ENCODE measurements at places on chromosomes 3 and 15.

DNA sequence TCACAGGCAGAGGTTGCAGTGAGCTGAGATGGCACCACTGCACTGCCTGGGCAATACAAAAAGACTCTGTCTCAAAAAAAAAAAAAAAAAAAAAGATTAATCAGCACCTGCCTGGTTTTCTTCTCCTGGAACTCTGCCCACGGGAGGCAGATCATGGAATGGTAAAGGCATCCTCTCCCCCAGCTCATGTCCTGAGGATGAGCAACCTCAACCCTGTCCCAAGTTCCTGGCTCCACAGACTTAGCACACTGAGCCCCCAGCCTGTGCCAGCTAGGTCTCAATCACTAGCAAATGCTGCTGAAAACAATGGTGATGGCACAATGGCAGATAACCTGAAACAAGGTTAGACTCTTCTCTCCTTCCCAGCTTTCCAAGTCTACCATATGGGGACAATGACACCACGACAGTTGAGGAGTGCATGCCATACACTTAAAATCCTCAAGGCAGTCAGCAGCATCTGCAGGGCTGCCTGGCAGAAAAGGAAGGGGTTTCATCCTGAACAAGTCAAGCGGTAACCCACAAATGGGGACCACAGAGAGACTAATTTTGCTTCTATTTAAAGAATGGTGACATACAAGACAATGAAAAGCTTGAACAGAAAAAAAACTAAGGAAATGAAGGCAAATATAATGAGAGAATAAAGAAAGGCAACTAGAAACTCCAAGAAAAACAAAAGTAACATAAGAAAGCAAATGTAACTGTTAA is 4.8 kb downstream of the CLN6 start:
- no peak for DNase-seq

DNA sequence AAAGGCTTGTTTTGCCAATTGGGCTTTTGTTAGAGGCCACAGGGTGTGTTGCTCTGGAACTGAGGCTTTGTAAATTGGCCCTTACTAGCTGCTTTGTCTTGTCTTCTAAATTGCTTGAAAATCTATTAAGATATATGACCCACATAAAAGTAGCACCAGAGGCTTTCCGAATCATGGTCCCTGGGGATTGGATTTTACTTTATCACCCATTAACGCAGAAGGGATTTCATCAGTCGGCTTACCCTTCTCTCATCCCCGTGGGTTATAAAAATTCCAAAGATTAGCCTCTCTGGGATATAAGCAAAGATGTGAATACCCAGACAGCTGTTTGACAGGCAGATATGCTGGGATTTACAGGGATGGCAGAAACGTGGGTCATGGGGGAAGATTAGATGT is 98.3 kb upstream of the CHL1 start:
- no peak for DNase-seq

DNA sequence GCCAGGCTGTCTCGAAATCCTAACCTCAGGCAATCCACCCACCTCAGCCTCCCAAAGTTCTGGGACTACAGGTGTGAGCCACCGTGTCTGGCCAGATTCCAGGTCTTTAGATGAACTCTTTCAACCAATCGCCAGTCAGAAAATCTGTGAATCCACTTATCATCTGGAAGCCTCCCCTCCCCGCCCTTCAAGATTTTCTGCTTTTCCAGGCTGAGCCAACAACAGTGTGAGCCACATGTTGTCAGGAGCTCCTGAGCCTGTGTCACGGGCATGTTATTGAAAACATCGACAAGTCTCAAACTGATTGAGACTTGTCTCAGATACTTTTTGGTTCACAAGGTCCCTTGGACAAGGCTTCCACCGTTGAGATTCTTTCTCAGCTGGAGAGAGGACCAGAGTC is 52.0 kb upstream of the TRPM1 start:
- no peak for DNase-seq

GRCh38 chr3:157351981-157352380 is 84.7 kb upstream of the PTX3 start:
- DNase-seq = no peak

- no peak for DNase-seq
Observed at GRCh38 chr3:72738752-72739530, 109.3 kb downstream of the SHQ1 start.

DNA sequence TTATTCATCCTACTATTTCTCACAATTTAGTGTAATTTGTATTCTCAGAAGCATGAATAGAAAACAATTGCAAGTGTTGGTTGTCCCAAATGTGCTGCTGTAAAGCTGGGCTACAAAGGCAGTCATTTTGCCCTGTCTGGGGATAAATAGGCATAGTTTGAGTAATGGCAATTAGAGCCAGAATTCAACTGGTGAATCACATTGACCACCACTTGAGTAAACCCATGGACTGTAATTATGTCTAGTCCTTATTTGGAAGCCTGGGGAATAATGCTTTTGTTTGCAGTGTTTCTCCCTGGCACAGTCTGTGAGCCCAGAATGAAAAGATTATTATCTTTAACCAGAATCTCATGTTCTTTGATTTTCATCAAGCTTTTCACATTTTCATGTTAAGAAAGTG is 30.5 kb upstream of the CHL1 start:
- DNase-seq = no peak

DNA sequence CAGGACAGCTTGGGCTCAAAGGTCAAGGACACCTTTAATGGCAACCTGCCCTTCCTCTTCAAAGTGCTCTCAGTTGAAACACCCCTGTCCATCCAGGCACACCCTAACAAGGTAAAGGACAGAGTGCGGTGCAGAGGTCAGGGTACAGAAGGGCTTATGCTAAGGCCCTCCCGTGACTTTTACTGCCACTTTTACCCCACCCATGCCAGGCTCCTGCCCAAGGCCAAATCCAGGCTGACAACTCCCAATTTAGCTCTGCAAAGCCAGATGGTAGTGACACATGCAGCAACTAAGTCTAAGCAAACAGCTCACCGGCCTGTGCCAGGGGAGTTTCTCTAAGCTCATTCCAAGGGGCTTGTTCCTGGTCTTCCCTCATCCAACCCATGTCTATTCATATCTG is 1.6 kb downstream of the MPI start:
- no peak for DNase-seq

DNA sequence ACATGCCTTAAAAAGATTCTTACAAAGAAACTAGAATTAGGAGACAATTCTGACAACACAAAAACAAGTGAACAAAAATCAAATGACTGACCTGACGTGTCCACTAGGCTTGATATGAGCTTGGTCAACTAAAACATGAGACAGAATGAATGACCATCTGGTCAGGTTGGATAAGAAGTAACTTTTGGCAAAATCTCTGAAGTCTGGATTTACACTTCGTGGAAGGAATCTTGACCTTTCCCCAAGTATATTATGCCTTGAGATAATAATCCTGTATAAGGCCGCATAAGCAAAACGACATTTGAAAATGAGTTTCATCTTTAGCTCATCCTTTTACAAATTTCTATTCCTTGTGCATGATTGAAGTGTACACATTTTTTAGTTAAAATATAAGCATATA is 1.1 kb upstream of the TF start:
- DNase-seq = no peak

DNA sequence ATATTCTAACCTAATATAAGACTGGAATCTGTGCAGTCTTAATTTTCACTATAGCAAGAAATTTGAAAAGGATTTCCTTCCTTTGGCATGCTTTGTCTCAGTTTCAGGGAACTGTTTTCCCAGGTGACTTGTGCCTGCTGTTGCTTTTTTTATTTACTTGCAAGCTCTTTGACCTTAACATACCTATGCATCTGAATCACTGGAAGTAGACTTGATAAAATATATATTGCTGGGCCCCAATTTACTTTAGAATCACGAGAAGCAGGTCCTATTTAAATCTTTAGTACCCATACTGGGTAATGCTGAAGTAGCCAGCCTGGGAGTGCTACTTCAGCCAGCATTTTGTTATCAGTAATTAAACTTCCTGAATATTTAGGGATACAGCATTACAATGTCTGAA is 257.9 kb upstream of the ALCAM start:
- no peak for DNase-seq

- no peak for DNase-seq
Observed at GRCh38 chr3:170777564-170777926, 92.5 kb downstream of the RPL22L1 start.

DNA sequence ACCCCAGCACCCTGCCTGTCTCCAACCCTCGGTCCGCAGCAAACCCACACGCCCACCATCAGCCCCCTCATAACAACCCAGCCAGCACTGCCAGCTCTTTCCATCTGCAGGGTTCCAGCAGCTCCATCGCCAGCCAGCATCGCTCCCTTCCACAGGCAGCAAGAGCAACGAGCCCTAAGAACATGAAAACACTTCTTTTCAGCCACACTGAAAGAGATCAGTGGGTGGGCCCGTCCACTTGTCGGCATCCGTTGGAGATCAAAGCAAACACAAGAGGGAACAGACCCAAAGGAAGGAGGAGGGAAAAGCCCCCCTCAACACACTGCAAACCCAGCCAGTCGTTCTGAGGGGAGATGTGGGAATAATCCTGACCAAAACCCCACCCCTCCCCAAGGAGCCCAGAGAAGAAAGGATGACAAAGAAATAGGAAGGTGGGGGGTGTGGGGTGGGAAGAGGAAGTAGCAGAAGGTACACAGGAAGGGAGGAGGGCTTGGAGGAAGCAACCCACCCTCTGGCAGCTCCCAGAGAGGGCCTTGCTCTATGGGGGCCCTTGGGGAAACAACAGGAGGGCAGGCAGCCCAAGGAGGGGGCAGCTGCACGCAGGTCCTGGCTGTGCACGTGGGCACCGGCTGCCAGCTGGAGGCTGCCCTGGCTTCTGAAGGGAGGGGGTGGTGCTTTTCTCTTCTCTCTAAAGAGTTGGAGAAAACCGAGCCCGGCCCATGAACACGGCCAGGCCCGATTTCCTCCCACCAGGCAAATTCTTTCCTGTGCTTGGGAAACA is 473.6 kb upstream of the PROK2 start:
- no peak for DNase-seq

DNA sequence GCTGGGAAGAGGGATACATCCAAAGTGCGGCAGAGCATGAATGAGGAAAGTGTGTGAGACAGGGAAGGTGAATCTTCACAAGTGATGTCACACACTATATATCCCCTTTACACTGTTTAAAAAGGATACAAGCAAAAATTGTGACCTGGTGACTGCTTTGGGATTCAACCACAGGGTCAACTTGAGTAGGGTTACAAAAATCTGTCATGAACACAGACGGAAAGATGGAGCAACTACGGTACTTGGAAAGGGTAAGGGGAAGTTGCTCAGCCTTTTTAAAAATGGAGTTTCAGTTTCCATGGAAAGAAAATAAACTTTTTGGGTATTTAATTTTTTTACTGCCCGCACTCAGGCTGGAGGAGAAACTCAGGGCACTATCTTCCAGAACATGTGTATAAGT is 60.3 kb downstream of the B3GNT5 start:
- no peak for DNase-seq

DNA sequence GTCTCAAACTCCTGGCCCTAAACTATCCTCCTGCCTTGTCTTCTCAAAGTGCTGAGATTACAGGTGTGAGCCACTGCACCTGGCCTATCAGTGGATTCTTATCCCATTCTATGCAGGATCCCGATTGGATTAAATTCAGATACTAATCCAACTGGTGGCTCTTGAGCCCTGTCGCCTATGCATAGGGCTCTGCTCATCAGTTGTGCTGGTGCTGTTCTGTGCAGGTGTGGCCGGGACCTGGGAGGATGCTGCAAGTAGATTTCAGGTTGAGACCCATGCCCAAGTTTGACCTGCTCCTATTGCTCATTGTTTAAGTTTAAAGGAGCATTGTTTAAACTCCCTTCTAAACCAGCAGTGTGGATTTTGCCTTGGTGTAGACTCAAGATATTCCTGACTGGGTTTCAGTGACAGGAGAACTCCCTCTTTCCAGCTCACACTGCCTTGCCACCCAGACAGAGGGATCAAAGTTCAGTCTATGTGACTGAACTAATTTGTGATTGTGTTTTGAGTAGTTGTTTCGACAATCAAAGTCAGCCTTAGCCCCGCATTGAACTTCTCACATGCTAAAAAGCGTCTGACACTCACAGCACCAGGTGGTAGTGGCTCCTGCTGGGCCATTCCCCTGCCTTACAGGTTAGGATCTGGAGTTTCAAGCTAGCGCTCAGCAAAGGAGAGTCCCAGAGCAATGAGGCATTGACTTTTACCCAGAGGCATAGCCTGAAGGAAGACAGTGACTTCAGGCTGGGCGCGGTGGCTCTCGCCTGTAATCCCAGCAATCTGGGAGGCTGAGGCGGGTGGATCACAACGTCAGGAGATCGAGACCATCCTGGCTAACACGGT is 45.0 kb upstream of the PIK3CB start:
- DNase-seq = no peak

- no peak for DNase-seq
Observed at GRCh38 chr3:45547764-45548680, 46.5 kb upstream of the LIMD1 start.

DNA sequence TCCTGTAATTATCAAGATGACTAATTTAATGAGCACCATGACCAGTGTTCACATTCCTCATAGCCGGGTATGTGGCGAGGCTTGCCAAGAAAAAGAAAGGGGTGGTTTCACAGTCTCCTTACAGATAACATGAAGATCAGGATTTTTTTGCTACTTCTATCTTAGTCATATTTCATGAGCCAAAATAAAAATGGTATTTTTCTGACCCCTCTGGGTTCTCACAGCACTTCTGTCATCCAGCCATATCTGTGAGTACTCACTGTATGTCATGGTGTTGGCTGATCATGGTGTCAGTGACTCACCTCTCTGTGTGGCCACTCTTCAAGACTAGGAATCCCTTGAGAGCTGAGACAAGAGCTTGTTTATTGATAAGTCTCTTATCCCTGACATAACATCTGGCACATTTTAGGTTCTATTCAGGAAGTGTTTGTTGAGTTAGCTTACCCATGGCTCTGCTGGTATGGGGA is 130.5 kb upstream of the LMCD1 start:
- DNase-seq = peak; percentile 94

DNA sequence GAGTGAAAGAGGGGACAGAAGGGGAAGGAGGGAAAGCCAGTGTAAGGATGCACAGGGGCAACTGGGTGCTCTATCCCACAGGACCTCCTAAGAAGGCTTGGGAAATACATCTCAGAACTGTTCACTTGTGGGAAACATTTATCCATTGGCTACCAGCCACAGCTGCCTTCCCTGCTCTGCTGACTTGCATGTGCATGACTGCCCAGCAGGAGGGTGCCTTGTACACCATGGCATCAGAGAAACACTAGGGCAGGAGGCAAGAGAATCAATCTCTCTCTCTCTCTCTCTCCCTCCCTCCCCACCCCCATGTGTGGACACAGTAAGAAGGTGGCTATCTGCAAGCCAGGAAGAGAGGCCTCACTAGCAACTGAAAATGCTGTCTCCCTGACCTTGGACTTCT is 62.9 kb upstream of the ZBTB38 start:
- DNase-seq = peak; percentile 34

- DNase-seq = no peak
Observed at GRCh38 chr3:42010530-42010929, 48.6 kb upstream of the ULK4 start.

All from HS-27A (cell line).